HAP-1 (cell line): ENCODE measurements at places on chromosomes 7 and 10.
A peak's percentile ranks its signal among the peaks of the same experiment; 100 is the strongest.

- no peak for DNase-seq
Observed at GRCh38 chr7:5681979-5682546, 99.4 kb downstream of the RNF216 start.

DNA sequence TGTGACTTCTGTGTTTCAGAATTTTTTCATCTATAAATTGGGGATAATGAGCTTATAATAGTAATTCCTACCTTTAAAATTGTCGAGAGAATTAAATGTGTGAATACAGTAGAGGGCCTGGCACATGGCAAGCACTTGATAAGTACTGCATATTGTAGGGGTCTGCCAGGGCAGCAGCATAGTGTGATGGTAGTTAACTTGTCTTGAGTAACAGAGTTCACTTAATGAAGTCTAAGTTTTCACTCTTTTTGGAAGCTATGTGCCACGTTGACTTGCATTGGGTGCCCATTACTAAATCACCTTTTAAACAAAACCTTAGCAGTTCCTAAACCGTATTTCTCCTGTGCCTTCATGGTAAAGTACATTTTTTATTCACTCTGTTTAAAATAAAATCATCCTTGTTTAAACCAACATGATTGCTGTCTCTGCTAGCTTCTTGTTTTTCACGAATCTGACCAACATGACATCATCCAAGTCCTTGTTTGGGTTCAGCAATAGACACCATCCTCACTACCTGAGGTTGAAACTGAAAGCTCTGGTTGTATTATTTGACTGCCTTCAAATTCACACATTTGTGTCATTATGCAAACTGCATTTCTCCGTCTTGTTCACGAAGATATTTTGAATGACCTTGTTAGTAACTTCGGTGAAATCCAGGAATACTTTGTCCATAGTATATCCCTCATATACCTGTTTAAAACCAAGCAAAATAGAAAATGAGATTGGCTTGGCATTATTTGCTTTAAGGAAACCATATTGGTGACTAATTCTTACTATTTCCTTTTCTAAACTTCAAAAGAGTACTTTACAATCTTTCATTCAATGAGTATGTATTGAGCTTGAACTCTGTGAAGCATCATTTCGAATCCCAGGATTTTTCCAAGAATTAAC, 340.2 kb downstream of the SUGCT start:
- DNase-seq = no peak

DNA sequence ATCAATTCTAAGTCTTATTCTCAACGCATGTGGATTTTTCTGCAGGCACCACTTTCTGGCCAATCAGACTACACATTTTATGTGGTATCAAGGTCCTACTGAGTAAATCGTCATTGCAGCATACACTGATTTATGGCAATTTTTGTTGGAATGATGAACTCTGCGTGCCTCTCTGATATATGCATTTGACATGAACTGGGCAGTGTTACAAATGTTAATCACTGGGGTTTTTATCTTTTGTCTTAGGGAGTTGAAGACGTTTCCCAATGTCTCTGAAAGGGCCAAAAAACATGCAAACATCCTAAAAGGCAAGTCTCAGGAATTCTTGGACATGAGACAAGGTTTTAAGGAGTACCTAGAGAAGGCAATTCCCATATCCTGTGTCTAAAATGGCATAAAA, 809.5 kb upstream of the CELF2 start:
- DNase-seq = no peak

GRCh38 chr7:36048141-36048901, 104.7 kb upstream of the EEPD1 start:
- no peak for DNase-seq

GRCh38 chr10:70540789-70541360, 61.7 kb downstream of the PRF1 start:
- DNase-seq = no peak

DNA sequence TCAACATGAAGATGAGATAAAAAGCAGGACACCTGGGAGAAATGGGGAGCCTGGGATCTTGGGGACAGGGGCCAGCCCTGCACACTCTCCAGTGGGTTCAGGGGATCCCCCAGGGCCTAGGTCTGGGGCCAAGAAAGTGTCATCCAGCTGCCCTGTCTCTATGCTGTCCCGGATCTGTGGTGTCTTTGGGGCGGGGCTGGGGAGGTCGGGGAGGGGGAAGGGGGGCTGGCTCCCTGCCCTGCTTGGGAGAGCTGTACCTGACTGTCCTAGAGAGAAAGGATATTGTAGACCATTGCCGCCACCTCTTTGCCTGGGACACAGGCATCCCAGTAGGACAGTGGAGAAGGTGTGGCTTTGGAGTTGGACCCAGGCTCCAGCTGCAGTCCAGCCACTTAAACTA, 7.0 kb upstream of the SPACDR start:
- no peak for DNase-seq

- DNase-seq = no peak
Observed at GRCh38 chr7:101912716-101913110, 95.3 kb downstream of the CUX1 start.

DNA sequence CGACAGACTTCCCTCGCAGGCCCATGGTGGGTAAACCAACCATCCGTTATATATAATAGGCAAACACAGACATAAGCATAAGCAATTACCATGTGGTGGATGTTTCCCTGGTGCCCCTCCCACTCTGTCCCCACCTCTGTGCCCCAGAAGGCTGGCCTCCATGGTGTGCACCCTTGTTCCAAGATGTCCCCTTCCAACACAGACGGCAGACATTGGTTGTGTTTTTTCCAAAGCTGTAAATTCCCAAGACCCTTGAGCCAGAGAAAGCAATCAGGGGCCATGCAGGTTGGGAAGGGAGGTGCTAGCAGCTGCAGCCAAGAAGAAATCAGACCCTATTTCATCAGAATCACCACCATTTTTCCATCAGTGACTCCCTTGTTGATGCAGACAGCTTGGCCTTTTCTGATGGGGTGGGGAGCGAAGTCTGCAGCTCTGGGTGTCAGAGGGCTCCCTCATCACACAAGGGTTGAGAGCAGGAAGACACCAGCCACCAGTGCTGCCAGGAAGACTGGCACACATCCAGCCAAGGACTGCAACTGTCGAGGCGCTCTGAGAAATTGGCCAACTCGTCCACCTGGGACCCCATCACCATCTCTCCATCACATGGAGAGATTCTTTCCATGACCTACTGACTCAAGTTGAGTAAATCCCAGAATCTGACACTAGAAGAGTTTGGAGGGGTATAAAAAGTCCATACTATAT, 86.8 kb upstream of the CHST15 start:
- DNase-seq = no peak

- DNase-seq = no peak
Observed at GRCh38 chr10:32556783-32557395, 110.9 kb downstream of the CCDC7 start.

GRCh38 chr10:119665901-119666708, 14.9 kb downstream of the BAG3 start:
- DNase-seq = no peak

DNA sequence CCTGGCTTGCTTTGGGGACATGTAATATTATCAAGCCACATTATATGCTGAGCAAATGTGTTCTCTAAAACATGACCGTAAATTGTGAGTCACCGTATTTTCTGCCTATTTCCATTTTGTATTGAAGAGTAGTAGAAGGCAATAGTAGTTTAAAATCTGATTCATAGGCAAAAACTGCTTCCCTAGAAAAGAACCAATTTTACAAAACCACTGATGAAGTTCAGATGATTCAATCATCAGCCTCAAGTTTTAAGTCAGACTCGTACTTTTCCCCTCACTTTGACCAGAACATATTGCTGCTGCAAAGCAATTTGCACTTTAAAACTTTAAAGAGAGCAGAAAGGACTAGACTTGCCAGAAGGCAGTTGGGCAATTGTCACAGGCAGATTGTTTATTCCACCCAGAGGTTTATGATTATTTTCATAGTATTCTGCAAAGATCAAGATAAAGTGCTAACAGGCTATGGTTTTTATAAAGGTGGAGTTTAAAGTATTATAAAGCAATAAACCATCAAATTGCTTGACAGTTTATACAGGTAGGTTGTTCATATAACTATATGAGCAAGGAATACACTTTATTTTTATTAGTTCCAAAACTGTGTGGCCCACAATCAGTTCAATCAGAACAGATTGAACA, 168.2 kb downstream of the ETV1 start:
- DNase-seq = no peak

GRCh38 chr7:142603870-142604448, 145.3 kb upstream of the PRSS1 start:
- peak; percentile 72 for DNase-seq

GRCh38 chr7:147251751-147252325, 1135.2 kb downstream of the CNTNAP2 start:
- DNase-seq = no peak

- DNase-seq = no peak
Observed at GRCh38 chr10:15035385-15036301, 8.1 kb upstream of the OLAH start.

DNA sequence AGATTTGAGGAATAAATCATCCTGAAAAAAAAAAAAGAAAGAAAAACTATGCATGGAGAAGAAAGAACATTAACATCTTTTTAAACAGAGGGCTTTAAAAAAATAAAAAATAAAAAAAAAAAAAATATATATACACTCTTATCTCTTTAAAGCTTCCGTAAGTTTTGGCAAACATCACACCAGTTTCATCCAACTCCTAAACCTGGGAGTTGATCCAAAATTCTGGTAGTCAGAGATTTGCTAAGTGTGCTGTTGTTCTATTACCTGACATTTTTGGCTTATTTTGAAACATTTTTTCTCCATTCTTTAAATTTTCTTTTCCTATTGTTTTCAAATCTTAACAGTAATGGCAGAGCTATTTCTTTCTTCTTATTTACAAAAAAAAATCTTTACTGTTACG, 273.1 kb downstream of the AGMO start:
- DNase-seq = no peak

GRCh38 chr10:43316988-43317387, 50.1 kb upstream of the RASGEF1A start:
- DNase-seq = no peak

DNA sequence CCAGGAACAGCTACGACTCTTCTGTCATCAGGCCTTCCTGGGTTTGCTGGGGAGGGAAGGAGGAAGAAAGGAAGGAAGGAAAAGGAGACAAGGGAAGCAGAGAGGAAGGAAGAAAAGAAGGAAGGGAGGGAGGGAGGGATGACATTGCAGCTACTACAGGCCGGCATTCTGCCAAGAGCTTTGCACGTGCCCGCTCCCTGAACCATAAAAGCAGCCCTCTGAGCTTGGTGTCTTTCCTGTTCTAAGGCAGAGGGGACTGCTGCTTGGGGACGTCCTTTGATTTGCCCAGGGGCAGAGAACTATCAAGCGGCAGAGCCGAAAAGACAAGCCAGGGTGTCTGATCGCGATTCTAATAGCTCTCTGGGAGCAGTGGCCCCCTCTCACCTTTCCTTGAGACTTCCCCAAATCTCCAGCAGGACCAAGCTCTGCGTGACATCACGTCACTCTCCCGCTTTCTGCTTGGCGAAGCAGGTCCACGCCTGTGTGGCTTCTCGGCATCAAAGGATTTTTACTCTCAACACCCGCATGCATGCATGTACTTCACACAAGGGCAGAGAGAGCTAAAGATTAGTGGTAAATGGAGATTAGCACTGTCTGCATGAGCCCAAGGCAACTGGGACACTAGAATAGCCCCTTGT, 167.8 kb upstream of the AUTS2 start:
- DNase-seq = no peak
